Islet precursor cell (in vitro differentiated cells): ENCODE measurements at places on chromosomes 2 and 18.

- DNase-seq = peak; percentile 73
These were observed 21.0 kb upstream of the PAX3 start for GRCh38 chr2:222319586-222320435.

DNA sequence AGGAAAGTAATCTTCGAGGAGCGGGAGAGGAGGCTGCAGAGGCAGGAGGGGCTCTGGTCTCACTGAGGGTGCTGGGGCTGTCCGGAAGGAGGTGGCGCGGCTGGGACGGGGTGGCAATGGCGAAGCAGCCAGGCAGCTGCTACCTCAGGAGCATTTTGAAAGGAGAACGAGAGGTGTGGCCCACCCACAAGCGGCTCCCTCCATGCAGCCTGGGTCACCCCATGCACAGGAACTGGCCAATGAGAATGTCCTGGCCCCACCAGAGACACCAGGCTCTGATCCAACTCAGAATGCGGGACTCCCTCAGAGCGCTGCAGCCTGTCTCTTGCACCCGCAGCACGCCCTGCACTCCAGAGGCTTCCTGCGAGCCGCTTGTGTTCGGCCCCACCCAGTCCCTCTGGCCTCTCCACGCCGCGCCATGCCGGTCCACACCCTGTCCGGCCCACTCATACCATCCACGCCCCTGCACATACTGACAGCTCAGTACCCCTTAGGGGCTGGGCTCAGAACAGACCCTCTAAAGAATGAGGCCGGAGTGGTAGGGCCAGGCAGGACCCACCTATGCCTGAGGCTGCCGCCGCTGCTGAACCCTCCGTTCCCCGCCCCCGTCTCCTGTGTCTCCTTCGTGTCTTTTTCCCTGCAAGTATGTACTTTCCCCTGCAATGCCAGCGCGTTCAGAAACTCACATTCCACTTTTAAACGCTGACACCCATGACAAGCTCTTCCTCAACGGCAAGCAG lies 6.4 kb upstream of the BOK start:
- DNase-seq = peak; percentile 52

DNA sequence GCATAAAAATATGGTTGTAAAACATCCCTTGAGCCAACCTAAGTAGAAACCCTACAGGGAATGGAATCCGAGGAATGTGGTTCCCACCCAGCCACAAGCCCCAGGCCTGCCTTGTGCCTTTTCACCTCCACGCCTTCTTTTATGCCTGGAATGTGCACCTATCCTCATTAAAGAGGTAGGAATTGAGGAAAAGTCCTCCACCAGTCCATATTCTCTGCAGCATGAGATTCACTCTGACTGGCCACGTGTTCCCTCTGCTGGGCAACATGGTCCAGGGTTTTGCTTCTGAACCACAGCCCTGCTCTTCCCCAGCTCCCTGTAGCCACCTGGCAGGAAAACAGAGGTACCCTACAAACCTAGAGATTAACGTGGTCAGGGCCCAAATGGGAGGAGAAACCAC lies 787.9 kb upstream of the RAB6C start:
- peak; percentile 92 for DNase-seq

- no peak for DNase-seq
These were observed 252.9 kb downstream of the CLIP4 start for GRCh38 chr2:29367986-29368658.

DNA sequence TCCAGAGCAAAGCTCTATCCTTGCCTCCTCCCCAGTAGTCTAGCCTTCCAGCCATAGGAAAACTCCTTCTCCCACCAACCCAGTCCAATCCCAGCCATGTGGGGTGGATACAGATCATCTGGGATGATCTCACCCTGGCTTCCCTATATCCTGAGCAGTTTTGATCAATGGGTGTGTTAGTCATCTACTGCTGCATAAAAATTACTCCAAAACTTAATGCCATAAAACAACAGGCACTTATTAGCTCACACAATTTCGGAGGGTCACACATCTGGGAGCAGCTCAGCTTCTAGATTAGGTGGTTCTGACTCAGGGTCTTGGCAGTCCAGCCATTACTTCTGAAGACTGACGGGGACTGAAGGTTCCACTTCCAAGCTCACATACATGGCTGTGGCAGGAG lies 190.4 kb downstream of the SPP2 start:
- DNase-seq = no peak

GRCh38 chr18:25077038-25077943 lies 274.7 kb downstream of the ZNF521 start:
- DNase-seq = peak; percentile 73

DNA sequence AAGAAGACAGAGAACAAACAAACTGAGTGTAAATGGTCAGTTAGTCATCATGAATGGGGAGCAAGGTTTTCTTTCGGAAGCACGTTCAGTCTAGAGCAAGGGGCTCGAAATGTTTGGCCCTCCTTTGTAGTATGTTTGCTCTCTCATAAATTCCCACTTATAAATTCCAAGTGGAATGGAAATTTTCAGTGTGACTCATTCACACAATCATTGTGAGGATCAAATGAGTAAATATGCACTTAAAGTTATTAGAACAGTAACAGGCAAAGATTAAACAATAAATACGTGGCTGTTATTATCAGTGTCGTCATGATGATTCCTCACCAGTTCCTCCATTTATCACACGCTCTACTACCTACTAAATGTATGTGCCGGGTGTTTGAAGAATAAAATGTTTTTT lies 10.5 kb downstream of the CNGA3 start:
- no peak for DNase-seq

DNA sequence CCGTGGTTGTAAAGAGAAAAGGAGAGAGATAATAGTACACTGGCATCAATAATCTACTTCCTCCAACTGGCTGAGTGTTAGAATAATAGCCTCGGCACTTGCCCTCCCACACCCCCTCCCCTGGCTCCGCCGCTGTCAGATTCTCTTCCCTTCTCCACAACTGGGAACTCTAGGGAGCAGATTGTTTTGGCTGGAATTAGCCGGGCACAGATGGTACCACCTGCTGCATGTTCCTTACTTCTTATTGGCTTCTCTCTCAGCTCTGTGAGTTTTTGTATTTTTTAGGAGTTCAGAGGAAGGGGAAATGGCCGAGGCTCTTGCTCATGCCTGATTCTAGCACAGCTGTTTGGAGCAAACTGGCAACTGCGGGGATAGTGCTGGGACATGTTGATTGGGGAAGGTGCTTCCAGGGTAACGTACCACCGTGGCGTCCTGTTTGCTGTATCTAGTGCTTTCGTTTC lies 140.0 kb downstream of the ZEB2 start:
- no peak for DNase-seq

DNA sequence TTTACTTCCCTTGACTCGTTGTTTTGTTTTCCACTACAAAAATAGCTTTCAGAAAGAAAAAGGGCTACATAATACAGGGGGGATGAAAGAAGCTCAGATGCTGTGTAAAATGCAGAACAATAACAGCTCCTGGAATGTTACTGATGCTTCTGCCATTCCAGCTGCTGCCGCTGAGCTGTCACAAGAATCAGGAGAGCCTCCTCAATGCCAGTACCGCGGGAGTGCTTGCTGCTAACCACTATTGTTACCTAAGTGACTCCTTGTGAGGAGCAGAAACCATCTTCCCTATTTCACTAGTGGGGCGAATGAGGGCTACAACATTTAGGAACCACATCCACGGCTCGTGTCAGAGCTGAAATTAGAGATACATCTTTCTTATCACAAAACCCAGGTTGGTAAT lies 384.8 kb downstream of the GALR1 start:
- no peak for DNase-seq

DNA sequence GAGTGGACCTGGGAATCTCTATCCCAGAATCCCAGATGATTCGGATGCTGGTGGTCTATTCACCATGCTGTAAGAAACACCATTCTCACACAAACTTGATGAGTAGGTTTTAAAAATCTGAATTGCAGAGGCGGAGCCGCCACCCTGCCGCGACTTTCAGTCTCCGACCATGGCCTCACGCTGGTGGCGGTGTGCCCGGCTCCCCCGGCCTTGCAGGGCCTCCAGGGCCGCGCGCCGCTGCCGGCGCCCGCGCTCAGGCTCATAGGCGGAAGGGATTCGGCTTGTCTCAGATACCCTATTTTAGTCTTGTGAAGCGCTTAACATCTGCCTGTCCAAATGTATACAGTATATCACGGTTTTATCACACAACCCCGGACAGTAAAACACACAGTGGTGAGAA lies 2.6 kb upstream of the PPM1B start:
- DNase-seq = no peak

- DNase-seq = peak; percentile 63
These were observed 784.8 kb upstream of the CDH2 start for GRCh38 chr18:28961669-28962228.

DNA sequence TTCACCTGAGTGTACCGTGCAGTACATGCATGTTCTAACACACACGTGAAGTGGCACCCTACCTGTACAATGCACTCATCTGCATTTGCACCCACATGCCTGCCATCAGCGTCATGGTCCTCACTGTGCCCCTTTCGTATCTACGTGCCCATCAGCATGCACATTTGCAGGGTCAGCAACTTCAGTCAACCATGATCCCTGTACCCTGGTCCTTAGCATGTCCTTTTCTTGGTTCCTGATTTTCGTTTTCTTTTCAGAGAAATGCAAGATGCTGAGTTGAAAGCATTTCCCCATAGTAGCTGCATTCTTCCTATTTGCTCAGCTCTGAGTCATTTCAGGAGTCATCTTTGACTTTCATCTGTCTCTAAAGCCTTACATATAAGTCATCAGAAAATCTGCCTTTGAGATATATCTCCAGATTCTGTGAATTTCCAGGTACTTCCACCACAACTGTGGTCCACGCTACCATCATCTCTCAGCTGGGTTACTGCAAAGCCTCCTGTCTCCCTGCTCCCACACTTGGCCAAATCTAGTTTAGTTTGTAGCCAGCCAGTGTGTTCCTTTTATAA lies 14.7 kb upstream of the PUM2 start:
- no peak for DNase-seq

DNA sequence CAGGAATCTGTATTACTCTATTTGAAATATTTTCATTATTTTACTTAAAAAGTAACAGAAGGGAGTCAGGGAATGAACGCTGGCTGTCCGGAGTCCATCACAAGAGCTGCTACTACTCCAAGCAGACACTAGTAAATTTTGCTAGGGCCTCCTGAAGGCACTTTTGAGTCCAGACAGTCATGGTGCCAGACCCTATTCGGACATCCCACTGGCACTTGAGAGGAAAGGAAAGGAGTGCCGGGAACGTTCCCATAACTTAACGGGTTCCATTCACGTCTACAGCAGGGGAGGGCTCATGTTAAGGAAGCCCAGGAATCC lies 563 bp upstream of the GMCL1 start:
- DNase-seq = no peak

DNA sequence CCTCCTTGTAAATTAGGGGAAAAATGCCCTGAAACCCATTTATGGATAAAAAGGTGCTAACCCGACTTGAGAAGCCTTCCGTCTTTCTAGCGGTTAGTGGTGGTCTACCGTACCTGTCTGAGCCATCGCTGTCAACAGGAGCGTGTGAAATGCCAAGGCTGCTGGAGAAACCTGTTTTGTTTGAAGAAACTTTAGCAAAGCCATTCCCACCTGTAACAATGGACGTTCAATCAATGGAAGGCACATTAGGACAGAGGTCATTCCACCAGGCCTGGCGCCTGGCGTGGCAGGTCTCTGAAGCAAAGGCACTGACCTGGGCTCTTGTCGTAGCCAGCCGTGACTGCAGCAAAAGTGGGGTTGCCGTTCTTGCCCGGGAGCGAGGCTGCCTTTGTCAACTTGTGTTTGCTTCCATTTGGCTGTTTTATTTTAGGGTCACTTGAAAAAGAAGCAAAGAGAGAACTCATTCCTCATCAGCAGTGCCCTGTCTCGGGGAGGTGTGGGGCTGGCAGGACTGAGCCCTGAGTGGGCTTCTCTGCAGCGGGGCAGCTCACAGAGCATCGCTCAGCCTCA lies 47.2 kb downstream of the ZAP70 start:
- peak; percentile 33 for DNase-seq

DNA sequence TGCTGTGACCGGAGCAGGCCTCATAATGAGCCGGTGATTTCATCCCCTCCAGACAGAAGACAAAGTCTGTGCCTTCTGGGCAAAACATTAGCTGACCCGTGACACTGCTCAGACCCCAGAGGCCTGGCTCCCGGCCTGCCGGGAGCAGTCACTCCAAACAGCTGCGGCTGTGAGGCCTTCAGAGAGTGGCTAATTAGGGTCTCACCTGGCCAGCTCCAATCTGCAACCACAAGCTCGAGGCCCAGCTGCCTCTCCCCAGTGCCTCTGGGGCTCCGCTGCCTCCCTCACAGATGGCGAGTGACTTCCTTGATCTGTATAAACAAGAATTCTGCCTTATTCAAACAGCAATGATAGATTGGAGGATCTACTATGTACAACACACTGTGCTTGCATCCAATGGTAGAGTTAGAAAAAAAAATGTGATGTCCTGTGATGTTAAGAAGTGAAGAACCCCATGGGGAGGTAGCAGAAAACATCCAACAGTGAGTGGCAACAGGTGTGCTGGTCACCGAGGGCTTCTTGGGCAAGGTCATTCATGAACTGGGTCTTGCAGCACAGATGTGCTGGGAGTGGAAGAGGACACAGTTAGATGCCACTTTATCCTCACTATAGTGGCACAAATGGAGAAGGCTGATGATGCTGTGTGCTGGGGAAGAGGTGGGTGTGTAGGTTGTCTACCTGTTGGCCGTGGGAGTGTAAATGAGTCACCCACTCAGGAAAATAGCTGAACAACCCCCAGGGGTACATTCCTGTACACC lies 98.2 kb upstream of the ASAP2 start:
- DNase-seq = peak; percentile 90
